Panc1 (cell line): ENCODE measurements at places on chromosomes 5 and 9.

DNA sequence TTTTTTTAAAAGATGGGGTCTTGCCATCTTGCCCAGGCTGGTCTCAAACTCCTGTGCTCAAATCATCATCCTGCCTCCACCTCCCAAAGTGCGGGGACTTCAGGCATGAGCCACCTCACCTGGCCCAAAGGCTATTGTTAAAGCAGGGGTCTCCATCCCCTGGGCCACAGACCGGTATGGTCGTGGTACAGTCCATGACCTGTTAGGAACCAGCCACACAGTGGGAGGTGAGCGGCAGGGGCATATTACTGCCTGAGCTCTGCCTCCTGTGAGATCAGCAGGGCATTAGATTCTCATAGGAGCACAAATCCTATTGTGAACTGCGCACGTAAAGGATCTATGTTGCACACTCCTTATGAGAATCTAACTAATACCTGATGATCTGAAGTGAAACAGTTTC lies 7.3 kb upstream of the NOL6 start:
- DNase-seq: no peak

DNA sequence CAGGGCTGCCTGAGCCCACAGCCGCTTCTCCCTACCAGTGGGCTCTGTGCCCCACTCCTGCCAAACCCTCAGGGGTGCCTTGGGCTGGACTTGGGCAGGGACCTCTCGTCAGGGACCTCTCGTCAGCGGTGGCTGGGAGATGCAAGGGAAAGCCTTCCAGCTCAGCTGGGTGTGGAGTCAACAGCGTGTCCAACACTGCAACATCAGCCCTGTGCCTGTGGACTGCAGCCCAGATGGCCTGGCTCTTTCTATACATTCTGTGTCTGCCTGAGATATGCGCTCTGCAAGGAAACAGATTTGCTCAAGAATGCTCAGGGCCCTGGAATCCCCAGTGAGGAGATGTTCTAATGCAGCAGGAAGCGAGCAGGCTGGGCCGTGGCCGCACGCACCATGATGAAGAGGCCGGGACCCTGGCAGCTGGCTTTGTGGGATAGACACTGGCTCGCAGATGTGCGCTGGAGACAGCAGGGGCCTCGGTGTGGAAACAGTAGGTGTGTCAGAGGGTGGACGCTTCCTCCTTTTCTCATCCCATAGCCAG lies 85.0 kb upstream of the COL5A1 start:
- no peak for DNase-seq

DNA sequence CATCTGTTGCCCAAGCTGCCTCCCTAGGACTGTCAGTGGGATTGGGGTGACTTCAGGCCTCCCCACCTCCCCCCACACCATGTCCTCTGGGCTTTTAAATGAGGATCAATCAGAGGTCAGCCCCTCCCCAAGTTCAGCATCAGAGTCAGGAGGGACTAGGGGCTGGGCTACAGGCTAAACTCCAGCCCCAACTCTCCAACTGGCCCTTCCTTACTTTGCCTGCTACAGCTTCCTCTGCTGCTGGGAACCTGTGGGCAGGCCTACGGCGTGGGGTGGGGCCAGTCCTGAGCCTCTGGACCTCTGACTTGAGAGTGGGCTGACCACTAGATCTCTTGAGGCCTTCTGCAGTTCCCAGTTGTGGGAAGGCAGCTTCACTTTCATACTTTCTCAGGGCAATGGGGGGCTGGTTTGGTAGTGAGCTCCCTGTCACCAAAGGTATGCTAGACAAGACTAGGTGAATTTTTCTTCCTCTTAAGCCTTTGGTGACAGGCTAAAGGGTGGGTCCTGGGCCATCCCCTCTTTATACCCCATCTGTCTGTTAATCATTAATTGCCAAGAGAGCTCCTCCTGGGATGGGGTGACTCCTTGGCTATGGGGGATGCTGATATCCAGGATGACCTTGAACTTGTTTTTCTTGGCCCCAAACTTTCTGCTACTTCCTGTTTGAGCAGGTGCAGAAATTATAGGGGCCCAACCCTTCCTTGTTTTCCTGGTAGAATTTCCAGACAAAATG lies 10.8 kb upstream of the DAB2IP start:
- no peak for DNase-seq

DNA sequence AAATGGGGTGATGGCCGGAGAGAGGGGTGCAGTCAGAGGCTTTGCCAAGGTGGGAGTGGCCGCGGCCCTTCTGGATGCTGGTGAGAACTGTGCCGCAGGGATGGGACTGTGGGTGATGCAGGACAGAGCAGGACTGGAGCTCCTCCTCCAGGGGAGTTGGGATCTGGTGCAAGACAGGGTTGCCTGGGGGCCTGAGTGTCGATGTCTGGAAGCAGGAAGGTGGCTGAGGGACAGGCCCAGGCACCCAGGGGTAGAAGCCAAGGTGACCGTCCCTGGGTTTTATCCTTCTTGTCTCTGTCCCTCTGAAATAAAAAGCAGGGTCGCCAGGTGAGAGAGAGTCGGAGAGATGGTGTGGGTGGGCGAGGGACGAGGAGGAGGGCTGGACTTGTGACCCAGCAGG lies 89.1 kb upstream of the IER5L start:
- DNase-seq: no peak

DNA sequence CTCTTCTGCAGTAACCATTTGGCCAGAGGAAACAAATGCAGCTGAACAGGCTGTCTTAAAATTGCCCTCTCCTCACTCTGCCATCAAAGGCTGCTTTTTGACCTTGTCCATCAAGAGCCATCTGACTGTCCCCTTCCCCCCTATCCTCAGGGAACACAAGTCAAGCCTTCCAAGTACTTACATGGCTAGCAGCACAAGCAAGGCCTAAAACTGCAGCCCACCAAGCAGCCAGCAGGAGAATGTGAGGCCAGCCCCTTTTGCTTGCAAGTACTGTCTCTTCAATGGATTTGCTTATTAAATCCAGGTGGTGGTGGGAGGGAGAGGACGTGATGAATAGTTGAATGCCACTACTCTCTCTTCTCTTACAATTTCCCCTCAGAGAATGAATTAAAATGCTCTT lies 83.5 kb downstream of the HTR1A start:
- no peak for DNase-seq

- no peak for DNase-seq
Measured at GRCh38 chr9:136107155-136107952, 11.3 kb downstream of the TMEM250 start.

- DNase-seq: no peak
Measured at GRCh38 chr5:176653401-176654385, 6.4 kb downstream of the TSPAN17 start.

DNA sequence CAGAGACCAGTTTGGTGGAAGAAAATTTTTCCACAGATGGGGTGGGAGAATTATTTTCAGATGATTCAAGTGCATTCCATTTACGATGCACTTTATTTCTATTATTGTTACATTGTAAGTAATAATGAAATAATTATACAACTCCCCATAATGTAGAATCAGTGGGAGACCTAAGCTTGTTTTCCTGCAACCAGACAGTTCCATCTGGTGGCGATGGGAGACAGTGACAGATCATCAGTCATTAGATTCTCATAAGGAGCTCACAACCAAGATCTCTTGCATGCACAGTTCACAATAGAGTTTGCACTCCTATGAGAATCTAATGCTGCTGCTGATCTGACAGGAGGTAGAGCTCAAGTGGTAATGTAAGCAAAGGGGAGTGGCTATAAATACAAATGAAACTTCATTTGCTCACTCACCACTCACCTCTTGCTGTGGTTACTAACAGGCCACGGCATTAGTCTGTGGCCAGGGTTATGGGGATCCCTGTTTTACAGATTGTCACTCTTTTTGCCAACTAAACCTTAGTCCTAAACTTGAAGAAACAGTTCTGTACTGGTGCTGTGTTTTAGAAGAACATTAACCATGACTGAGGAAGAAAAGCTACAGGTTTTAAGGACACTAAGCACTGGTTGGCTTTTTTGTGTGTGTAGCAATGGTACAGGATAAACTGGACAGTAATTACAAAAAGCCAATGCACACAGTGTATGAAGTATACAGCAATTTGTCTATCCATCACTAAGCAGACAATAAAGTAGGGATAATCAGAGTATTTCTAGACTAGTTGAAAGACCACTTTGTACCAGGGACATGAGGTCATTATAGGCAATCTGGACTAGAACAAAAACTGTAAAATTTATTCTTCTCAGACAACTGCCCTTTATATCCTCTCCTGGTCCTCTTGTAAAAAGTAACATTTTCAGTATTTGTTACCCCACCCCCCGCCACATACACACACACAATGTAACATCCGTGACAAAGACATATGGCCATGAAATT lies 9.9 kb downstream of the TMEM232 start:
- no peak for DNase-seq

- DNase-seq: no peak
Measured at GRCh38 chr5:74112372-74113195, 486.6 kb downstream of the ARHGEF28 start.

- DNase-seq: no peak
Measured at GRCh38 chr5:90365328-90365727, 44.2 kb downstream of the CETN3 start.

DNA sequence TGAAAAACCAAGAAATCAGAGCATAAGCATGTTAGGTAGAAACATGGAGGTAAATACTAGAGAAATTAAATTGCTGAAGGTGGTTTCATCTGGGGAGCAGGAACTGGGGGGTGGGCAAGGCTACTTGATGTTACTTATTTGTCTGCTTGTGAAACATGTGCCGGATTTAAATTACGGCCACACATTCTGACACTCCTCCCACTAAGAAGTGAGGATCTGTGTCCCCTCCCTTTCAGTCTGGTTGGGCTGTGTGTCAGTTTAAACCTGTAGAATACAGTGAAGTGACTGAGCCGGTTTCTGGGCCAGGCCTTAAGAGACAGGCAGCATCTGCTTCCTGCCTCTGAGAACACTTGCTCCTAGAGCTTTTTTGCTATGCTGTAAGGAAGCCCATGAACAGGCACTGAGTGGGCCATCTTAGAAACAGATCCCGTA lies 2.3 kb upstream of the IARS1 start:
- DNase-seq: no peak
